HFFc6 (cell line): ENCODE measurements at places on chromosomes 2 and 18. TPM values are rescaled to one million over a fixed set of nuclear protein-coding genes. Genes with fewer than 3 reads are reported as not detected.

Gene TMEM17
- total RNA-seq: 2.4 and 3.6 TPM in 2 replicates

Gene SLC14A1
- total RNA-seq: 0.46 to 0.96 TPM (median 0.74 TPM) in 3 replicates

Gene GLB1L
- total RNA-seq: 4.4 and 7.1 TPM in 2 replicates

Gene LYG1
- total RNA-seq: 0.26 TPM in 1 of 3 replicates, not detected in the others

DNA sequence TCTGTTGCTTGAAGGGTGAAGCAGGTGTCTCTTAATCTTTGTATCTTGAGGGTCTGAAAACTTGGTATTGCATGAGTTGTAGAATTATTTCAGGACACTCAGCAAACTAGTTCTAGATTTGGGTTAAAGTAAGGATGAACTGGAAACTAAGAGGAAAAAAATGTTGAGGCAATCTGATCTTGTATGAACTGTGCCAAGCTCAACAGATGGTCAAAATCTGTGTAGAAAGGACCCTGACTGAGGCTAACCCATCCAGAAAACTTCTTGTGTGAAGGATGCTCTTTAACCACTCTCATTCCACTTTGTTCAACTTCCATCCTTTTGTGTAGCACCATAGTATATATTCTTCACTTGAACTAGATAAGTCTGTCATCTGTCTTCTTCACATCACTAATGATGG, 861.7 kb downstream of the SLC4A3 start:
- no peak overlapping the region for H3K27ac ChIP-seq
- peaks cover 1% of the 10 kb centered on the region; the same call in 1 of the 2 replicates for H3K27me3 ChIP-seq
- DNase-seq: no peak
- H3K4me3 ChIP-seq: no peak overlapping the region
- H3K36me3 ChIP-seq: no peaks in the 10 kb centered on the region

DNA sequence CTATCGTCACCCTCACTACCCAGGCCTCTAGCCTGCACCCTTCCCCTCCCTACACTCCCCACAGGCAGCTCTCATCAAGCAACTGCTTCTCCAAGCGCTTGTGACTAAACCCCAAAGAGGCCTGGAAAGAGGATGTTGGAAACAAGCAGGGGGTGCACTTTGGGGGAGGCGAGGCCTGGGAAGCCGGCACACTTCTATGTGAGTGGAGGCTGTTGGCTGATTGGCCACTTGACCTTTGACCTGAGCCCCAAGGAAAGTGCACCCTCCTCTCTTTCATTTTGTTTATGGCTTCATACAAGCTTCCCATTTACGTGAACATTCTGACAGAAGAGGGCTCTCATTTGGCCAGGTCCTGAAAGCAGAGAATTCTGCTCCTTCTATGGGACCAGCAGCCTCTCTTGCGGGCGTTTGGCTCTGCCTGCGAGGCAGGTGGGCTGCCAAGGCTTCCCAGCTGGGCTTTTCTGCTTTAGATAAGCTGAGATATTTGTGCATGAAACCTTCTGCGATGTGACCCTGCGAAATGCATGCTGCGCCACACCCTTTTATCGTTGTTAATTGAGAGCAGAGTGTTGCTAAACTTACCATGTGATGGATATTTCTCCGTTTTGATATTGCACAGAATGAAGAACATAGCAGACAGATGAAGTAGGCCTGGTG, 134.8 kb upstream of the NCK2 start:
- H3K4me1 ChIP-seq: no peaks in the 10 kb centered on the region
- no peak overlapping the region for H3K4me3 ChIP-seq
- H3K27me3 ChIP-seq: peaks cover 8% of the 10 kb centered on the region
- H3K36me3 ChIP-seq: no peaks in the 10 kb centered on the region

DNA sequence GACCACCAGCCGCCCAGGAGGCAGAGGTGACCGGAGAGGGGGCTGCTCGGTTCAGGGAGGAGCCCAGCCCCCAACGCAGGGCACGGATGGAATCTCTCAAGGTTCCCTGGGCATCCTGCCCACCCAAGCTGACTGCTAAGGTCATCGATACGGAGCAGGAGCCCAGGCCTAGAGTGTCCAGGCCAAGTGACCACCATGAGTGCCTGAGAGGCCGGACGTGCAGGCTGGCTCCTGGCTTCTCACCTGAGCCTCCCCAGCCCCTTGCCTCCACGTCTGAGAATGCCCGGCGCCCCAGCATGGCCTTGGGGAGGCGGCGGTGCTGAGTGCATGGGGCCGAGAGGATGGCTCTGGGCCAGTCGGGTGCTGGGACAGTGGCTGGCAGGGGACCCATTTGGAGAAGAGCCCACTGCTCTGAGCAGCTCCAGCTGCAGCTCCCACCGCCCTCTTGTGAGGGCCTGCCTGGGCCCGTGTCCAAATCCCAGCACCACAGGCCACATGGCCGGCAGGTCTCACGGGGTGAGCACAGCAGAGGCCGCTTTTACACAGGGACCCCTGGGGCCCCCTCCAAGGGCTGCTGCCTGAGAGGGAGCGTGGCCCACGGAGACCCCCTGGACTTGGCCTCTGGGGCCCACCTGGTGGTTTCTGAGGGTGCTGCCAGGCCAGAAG, 102.8 kb upstream of the CTDP1 start:
- H3K36me3 ChIP-seq: peaks cover 19% of the 10 kb centered on the region
- no peaks in the 10 kb centered on the region for H3K4me1 ChIP-seq
- no peak overlapping the region for H3K4me3 ChIP-seq
- no peak overlapping the region for H3K27ac ChIP-seq
- no peak for DNase-seq
- H3K27me3 ChIP-seq: peaks cover 13% of the 10 kb centered on the region
